Occipital lobe (tissue), 3 donors: ENCODE measurements at places on chromosomes 3 and 15. TPM values are rescaled to one million over a fixed set of nuclear protein-coding genes. Genes with fewer than 3 reads are reported as not detected.

Gene NDUFB4
- 34.6 TPM for total RNA-seq

Gene TRANK1
- total RNA-seq, result 12.6 TPM

Gene MUSTN1
- not detected for total RNA-seq

Gene GLDN
- 2.3 TPM for total RNA-seq

Gene PLA2G4E
- not detected for total RNA-seq
